Fibroblast of skin of left quadriceps (primary cell): ENCODE measurements at places on chromosomes 7 and 10.

DNA sequence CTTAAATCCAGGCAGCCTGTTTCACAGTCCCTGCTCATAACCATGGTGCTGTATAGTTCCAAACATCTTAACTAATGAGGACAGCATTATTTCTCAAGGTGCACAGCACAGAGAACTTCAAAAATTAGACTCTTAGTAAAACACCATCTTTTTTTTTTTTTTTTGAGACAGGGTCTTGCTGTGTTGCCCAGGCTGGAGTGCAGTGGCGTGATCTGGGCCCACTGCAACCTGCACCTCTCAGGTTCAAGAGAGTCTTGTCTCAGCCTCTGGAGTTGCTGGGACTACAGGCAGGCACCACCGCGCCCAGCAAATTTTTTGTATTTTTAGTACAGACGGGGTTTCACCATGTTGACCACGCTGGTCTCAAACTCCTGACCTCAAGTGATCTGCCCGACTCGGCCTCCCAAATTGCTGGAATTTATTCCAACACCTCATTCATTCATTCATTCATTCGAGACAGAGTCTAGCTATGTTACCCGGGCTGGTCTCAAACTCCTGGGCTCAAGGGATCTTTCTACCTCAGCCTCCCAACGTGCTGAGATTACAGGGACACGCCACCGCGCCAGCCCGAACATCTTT, 507 bp upstream of the TMEM254 start:
- no peak for DNase-seq

GRCh38 chr10:96972264-96972663, 140.2 kb downstream of the LCOR start:
- DNase-seq, result no peak

- no peak for DNase-seq
Observed at GRCh38 chr7:144534196-144534595, 130.7 kb upstream of the NOBOX start.

DNA sequence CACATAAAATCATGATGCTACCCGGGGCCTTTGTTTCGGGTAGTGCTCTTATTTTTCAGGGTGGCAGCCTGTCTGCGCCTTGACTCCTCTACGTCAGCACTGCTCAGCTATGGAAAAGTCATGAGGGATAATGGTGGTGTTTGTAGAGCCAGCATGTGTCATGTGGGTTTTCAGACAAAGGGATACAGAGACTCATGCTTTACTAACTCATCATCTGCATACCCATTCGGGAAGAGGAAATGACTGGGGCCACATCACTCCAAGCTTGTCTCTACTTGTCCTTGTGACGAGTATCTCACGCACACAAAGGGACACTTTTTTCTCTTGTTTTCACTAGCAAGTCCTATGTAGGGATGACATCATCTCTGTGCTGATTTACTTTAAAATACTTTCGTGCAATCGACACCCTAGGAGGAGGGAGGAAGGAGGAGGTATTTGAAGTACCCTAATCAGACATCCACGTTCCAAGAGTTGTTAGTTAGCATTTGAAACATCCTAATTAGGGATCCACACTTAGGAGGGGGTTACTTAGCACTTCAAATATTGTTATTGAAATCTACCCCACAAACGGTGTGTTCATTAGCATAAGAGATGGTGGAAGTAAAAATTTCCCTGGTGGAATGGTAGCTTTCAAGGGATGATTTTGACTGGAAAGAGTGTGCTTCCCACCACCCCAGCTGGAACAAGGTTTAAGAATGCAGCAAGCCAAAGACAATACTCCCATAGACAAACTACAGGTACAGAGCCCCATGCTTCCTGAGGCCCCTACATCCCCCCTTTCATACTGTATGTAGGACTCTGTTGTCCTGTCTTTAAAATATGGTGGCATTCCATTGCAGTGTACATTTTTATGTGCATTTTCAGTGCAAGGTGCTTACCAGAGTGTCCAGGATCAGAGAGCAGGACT, 52.0 kb downstream of the THNSL1 start:
- DNase-seq, result no peak

DNA sequence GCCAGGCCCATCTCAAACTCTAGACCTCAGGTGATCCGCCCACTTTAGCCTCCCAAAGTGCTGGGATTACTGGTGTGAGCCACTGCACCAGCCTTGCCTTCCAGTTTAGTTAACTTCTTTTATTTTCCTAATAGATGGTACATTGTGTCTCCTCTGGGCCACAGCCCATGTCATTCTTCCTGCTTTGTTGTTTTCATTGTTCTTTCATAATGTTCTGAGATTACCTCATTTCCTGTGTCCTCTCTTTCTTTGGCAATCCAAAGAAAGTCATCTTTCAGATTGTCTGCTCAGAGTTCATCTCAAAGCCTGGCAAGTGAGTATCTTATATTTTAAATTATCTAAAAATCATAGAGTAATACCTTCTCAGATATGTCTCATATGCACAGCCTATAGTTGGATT, at the start of gene OLAH:
OLAH (plus strand) TSS at position 270 of the 400 bp plus-strand sequence. CDS start 3,346 bp downstream, outside the sequence.
- no peak for DNase-seq

GRCh38 chr10:125538947-125539731, 143.8 kb downstream of the TEX36 start:
- no peak for DNase-seq

DNA sequence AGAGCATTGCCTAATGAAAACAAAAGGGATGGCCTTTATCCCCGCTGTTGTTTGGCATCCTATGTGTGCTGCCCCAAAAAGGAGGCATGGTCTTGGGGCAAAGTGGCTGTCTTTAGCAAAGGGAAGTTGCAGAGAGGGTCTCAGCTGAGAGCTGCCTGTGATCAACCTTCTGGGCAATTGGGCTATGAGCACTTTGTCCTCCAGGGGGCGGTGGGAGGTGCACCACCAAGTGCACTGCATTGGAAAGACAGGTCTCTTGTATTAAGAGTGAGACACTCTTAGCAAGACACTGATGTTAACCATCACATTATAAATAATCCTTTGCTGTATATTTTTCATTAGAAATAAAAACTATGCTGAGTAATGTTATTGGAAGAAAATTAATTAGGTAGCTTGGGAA, 314.8 kb downstream of the POM121L12 start:
- no peak for DNase-seq

DNA sequence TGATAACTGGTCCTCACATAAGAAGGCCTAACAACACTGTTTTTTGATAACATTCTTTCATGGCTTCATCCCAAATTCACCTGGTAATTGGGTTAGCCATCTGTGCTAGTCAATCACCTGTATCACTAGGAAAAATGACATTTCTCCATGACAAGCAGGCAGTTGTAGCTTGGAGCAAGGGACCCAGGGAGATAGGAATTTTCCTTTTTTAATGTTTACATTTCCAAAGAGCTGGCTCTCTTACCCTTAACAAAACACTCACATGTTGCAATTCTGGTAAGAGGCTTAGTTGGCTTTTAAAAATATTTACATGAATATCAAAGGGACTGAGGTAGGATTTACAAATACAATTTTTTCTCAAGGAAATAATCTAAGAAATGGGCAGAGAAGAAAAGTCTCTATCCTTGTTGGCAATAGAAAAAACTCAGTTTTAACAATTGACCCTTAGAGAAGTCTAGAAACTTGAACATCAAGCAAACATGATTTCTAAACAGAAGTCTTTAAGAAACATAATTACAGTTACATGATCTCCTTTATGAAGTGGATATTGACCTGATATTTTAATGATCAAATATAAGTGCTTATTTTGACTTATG, 16.1 kb upstream of the AKR1C1 start:
- no peak for DNase-seq

- no peak for DNase-seq
Observed at GRCh38 chr7:91405092-91405788, 141.0 kb downstream of the FZD1 start.

DNA sequence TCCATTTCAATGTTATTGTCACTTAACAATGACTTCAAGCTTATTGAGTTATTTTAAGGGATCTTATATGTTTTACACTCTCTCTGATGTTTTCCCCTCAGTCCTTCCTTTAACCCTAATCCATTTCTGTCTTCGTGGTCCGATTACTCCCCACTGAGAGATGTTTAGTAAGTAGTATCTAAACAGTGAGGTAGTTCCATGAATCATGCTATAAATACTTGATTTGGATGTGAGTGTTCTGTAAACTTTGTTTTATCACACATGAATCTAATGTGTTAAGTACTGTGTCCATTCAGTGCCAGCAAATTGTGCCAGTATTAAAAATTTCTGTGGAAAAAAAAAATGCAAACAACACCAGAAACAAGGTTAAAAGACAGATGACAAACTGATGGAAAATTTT, 18.6 kb downstream of the RPP30 start:
- no peak for DNase-seq

DNA sequence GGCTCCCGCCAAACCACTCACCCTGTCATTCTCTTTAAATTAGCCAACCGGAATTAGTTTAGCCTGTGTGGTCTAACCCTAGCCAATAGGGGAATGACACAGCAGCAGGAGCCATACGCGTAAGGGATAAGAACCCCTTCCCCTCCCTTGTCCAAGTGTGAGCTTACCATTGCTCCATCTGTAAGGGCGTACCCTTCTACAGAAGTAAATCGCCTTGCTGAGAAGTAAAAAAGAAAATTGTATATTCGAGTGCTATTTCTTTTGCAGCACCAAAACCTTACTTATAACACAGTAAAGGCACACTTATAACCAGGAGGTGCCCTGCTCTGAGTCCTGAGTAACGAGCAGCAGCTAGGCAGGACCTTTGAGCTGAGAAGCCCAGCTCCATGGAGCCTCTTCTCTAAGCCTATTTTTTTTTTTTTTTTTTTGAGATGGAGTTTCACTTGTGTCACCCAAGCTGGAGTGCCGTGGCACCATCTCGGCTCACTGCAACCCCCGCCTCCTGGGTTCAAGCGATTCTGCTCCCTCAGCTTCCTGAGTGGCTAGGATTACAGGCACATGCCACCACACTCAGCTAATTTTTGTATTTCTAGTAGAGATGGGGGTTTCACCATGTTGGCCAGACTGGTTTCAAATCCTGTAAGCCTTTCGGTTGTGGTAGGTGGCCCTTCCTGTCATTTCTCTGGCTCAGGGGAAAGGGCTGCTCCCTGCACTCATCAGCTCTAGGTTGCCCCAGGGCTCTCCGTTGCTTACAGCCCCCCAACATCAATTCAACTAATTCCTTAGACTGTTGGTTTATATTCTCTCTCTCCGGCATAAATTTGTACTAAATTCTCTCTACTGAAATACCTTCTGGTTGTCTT, 73.3 kb downstream of the NSUN6 start:
- no peak for DNase-seq

DNA sequence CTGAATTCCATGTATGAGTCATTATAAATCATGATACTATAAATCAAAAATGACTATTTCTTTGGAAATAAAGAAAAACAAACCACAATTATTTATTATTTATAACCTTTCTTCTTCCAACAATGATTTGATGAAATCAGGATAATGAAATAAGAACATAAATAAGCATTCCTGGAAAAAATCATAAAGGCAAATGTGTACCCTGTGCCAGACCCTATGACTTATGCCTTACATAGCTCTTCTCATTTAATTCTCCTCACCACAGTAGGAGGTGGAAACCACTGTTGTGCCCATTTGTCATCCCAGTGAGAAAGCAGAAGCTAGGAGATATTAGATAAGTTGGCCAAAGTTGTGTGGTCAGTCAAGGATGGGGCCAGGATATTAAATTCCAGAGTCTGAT, 255.1 kb downstream of the DOCK4 start:
- DNase-seq, result no peak

GRCh38 chr7:44057849-44058758, 7.3 kb downstream of the PGAM2 start:
- DNase-seq, result no peak

- DNase-seq, result no peak
Observed at GRCh38 chr10:105149371-105149891, 508.3 kb downstream of the SORCS3 start.

GRCh38 chr7:133079296-133079695, 2.6 kb downstream of the CHCHD3 start:
- no peak for DNase-seq

DNA sequence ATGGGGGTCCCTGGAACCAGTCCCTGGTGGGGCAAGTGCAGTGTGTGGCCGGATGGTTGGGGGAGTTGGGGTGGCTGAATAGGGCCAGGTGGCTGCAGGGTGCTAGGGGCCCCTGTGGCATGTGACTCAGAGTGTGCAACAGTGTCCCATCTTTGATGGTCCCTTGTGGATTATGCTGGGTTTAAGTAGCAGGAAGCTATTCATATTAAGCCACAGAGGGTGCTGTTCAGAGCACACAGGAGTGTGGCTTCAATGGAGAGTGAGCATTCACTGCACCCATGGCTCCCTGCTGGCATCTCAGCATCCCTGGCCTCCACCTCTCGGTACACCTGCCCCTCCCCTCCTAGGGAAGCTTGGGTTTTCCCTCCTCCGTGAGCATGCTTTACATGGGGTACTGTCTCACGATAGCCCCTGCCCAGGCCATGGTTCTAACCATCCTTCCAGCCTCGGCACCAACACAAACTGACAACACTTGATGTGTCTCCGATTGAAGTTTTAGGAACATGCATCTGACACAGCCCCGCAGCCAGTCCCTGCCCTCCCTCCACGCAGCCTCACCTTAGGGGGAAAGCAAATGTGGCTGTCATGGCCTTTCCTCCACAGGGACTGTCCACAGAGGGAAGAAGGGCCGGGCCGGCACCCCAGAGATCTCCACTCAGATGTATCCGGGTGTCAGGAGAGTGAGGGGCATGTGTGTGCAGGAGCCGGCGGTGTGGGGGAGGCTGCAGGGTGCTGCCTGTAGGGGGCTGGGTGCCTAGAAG, 30.4 kb upstream of the PPIF start:
- no peak for DNase-seq

- DNase-seq, result no peak
Observed at GRCh38 chr7:93574646-93575554, at the start of gene CALCR. Gene CALCR (minus strand): TSS chr7:93574724. CDS start chr7:93486981, 87,743 bp downstream.
